Activated gamma-delta T cell treated with anti-CD3 and anti-CD28 coated beads, Interleukin-2, amount 50 U/mL, for 16 hours (primary cell): ENCODE measurements at places on chromosomes 3 and 15.

DNA sequence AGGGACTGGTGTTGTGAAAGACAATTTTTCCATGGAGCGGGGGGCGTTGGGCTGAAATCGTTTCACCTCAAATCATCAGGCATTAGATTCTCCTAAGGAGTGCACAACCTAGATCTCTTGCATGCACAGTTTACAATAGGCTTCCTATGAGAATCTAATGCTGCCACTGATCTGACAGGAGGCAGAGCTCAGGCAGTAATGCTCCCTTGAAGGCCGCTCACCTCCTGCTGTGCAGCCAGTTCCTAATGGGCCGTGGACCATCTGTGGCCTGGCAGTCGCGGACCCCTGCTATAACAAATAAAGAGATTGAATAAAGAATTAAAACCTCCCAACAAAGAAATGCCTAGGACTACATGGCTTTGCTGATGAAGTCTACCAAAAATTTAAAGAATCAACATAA is 25.3 kb upstream of the ANKRD28 start:
- DNase-seq, result no peak

- DNase-seq, result no peak
Observed at GRCh38 chr3:90011131-90011530, 903.7 kb downstream of the EPHA3 start.

GRCh38 chr15:48119277-48119676 is 1.5 kb upstream of the SLC24A5 start:
- no peak for DNase-seq

GRCh38 chr3:87855616-87856015 is 203.2 kb downstream of the CGGBP1 start:
- DNase-seq, result no peak

GRCh38 chr3:42734263-42734860 is 31.8 kb upstream of the HHATL start:
- DNase-seq, result no peak

DNA sequence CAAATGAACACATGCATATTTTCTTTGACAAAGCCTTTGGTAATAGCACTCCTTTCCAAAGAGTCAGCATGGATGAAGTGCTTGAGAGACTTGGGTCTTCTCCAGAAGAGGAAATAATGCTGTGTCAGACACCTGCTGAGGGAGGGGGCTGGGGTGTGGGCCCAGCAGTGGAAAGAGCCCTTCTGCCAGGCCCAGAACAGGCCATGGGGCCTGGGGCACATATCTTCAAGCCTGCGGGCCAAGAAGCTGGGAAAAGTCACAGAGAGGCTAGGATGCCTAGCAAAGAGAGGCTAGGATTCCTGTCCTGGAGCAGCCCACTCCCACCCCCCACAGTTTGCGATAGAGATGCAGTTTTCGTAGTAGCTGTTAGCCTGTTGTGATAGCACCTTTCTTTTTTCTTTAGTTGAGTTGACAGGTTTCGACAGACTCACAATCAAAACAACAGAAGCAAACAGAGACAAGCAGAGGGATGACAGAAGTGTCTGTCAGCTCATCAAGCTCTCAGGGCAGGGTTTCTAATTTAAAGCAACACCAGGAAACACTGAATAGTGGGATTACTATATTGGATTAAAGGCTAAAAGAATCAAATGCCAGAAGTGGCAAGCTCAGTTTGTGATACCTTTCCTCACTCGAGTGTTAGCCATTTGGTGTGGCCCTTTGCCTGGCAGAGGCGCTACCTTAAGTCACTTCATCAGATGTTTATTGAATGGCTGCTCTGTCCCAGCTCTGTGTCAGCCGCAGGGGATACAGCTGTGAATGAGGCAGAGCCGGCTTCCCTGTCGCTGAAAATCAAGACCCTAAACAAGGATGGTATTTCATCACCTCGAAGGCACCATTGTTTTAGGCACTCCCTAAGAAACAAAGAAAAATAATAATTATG is 19.0 kb downstream of the CMTM7 start:
- no peak for DNase-seq

DNA sequence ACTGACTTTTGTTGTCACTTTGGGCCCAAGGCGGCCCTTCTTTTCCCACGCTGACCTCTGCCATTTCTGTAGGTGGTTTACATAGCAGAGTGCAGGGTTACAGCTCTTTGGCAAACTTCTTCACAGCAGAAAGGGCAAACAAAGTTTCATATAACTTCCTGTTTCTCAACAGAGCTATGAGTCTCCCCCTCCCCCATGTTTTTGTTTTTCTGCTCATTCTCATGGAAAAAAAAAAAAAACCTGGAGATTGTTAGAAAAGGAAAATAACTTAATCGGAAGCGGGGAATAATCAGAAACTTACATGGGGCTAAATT is 342.0 kb upstream of the NR2F2 start:
- no peak for DNase-seq

DNA sequence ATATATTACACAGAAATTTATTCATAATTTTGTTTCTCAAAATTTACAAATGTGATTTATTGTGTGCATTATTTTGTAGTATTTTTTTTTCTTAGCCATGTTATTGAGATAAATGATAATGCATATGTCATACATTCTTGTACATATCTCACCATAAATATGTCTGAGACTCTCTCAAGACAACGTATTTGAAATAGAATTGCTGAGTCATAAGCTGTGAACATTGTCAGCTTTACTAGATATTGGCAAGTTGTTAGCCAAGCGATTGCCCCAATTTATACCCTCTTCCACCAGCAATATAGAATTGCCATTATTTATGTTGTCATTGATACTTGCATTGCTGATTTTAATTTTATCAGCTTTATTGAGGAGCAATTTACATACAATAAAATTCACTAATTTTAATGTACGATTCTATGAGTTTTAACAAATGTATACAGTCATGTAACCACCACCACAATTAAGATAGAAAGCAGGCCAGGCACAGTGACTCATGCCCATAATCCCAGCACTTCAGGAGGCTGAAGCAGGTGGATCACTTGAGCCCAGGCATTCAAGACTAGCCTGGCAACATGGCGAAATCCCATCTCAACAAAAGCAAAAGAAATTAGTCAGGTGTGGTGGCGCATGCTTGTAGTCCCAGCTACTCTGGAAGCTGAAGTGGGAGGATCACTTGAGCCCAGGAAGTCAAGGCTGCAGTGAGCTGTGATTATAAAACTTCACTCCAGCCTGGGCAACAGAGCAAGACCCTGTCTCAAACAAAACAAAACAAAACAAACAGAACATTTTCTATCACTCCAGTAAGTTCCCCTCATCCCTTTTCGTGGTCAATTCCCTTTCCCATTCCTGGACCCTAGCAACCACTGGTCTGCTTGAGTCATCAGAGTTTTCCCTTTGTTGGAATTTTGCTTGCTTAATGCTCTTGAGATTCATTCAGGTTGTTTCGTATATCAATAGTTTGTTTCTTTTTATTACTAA is 373.1 kb downstream of the MFSD1 start:
- DNase-seq, result no peak

DNA sequence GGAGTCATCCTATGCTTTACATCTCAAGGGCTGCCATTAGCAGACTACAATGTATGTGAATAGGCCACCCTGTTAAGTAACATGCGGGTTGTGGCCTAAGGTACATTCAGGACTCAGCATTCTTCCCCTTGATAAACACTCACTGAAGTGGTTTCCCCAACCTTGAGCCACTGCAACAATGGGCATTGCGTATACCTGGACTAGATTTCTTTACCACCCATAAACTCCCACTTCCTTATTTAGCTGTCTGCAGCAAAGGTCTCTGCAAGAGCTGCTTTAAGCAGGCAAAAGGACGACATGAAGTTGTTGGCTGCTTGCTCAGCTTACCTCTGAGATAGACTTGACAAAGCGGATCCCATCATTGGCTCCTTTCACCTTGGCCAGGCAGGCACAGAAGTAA is 16.2 kb downstream of the FYCO1 start:
- no peak for DNase-seq

DNA sequence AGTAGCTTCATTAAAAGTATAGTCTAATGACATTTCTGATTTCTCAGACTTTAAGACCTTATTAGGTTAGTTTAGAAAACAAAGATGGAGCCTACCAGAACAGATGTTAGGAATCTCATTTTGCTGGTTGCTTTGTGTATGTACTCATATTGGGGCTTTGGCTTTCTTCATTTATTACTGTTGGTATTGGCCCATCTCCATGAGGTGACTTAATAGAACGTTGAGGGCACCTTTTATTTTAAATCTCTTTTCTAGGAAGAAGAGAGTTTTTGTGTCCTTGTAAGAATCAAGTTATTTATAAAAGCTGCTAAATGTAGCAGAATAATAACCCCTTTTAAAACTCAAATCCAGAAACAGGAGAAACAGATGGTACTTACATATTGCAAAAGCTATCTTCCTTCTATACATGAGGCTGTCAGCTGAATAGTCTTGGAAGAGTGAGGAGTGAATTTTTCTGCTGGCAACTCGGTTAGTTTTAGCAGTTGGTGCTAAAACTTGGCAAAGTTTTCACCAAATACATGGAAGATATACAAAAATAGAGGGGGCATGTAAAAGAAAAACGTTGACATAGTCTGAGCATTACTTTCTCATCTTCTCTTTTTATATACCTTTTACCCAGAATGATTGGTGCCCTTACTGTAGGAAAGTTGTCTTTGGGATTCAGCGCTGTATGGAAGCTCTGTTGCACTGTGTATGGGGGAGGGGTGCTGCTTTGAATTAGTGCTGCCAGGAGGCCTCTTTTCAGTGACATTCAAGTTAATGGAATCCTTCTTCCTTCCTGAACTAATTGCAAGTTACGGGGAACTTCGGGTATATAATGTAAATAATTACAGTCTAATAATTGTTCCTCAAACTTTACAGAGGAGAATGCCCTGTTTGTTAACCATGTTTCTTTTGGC is 35.8 kb downstream of the CTNNB1 start:
- no peak for DNase-seq

- DNase-seq, result no peak
Observed at GRCh38 chr15:31954374-31955172, 75.7 kb upstream of the CHRNA7 start.

- no peak for DNase-seq
Observed at GRCh38 chr15:86333819-86334218, 254.1 kb downstream of the AGBL1 start.

DNA sequence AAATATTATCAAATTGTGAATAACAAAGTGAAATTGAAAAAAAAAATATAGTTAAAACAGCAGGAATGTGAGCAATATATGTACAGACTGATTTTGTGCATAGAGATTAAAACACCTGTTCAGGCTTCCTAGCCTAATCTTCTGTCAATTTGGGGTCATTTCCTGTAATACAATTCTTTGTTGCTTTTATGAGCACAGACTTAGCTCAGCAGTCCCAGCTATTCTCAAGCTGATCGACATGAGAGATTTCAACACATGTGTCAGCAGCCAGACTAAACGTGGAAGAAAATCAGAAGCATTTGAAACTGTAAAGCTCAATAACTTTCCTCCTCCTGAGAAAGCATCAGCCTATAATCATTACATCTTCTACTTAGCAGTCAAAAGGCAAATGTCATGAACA is 1.6 kb upstream of the FHIT start:
- DNase-seq, result no peak

GRCh38 chr3:118466795-118467330 is 567.8 kb downstream of the IGSF11 start:
- DNase-seq, result no peak

GRCh38 chr3:168981396-168981795 is 682.1 kb downstream of the MECOM start:
- DNase-seq, result no peak

DNA sequence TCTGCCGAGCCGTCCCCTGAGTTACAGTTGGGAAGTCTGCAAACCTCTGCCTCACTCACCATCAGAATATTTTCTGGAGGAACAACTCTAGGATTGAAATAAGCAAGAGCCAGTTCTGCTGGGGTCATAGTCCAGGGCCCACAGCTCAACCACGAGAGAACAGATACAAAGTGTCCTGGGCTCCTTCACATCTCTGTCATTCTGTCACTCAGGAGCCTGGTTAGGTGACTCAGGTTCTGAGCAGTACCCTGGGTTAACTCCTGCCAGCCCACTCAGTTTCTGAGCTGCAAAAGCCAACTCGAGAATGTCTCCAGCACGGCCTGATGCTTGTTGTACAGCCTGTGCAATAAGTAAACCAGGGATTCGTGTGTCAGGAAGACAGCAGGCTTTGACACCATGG is 155.7 kb downstream of the SLCO3A1 start:
- no peak for DNase-seq

GRCh38 chr15:25775317-25775912 is 87.7 kb downstream of the ATP10A start:
- DNase-seq, result no peak

- no peak for DNase-seq
Observed at GRCh38 chr3:124882816-124883747, 4.1 kb downstream of the ITGB5 start.

- no peak for DNase-seq
Observed at GRCh38 chr3:63331520-63331919, 53.4 kb downstream of the SYNPR start.

DNA sequence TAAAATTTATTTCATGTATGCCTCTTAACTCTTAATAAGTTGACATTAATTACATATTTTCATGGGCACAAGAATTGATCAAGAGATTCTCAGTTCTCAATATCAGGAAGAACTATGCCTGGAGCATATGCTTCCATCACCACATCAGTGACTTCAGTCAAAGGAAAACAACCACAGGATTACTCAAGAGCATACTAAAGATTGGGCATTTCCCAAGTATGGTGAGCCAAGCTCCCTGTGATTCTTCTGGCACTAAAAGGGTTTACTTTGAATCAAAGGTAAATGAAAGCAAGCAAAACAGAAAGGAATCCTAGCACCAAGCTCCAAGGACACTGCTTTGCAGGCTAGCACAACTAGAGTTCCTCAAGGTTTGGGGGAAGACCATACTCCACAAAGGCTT is 44.6 kb downstream of the FMN1 start:
- no peak for DNase-seq
